SK-N-SH treated with all-trans-retinoic acid at 6 μM for 48 hours (cell line): ENCODE measurements at places on chromosomes 1 and 21.

- no peak for ATAC-seq
Observed at GRCh38 chr1:91901231-91901630, 15.3 kb upstream of the TGFBR3 start.

DNA sequence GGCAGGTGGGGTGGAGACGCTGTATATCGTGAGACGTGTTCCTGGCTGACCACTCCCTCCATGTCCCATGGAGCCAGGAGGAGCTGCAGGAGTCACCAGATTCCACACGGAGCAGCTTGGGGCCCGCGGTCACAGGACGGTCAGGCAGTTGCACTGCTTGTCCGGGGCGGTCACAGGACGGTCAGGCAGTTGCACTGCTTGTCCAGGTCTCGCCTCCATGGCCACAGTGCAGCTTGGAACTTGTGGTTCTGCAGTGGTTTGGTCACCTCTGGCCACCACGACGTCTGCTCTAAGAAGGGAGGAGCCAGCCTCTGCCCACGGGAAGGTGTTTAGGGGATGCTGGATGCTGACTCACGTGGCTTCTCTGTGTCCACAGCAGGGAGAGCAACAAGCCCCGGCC is 33.0 kb downstream of the SLX9 start:
- no peak for ATAC-seq

- peak; percentile 38; the same call in 1 of the 3 replicates for ATAC-seq
Observed at GRCh38 chr1:70745199-70745598, 302.4 kb downstream of the PTGER3 start.

- peak; percentile 9; the same call in 2 of the 3 replicates for ATAC-seq
Observed at GRCh38 chr1:19597496-19598309, 46.4 kb upstream of the NBL1 start.

- ATAC-seq, result no peak
Observed at GRCh38 chr1:197207081-197207480, 60.6 kb upstream of the ASPM start.

- no peak for ATAC-seq
Observed at GRCh38 chr1:182397653-182398393, 2.6 kb downstream of the TEDDM1 start.

- ATAC-seq, result peak; percentile 46
Observed at GRCh38 chr1:206685334-206685768, 646 bp downstream of the MAPKAPK2 start.

- ATAC-seq, result no peak
Observed at GRCh38 chr1:61190618-61191432, 108.5 kb downstream of the NFIA start.

DNA sequence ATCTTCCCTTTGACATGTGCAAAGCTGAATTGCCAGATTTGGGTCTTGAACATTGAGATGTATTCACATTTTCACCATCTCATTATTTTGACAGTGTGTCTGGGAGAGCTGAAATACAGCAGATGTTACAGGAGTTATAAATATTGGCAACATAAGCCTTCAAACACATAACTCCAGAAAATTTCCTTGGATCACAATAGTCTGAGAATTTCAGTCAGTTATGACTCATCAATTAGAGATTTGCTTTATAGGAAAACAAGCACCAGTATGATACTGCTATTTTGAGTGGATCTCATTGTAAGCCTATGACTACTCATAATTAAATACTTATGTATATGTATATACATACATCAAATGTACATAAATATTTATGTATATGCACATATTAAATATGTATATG is 1171.8 kb downstream of the AMY1C start:
- ATAC-seq, result peak; percentile 78

DNA sequence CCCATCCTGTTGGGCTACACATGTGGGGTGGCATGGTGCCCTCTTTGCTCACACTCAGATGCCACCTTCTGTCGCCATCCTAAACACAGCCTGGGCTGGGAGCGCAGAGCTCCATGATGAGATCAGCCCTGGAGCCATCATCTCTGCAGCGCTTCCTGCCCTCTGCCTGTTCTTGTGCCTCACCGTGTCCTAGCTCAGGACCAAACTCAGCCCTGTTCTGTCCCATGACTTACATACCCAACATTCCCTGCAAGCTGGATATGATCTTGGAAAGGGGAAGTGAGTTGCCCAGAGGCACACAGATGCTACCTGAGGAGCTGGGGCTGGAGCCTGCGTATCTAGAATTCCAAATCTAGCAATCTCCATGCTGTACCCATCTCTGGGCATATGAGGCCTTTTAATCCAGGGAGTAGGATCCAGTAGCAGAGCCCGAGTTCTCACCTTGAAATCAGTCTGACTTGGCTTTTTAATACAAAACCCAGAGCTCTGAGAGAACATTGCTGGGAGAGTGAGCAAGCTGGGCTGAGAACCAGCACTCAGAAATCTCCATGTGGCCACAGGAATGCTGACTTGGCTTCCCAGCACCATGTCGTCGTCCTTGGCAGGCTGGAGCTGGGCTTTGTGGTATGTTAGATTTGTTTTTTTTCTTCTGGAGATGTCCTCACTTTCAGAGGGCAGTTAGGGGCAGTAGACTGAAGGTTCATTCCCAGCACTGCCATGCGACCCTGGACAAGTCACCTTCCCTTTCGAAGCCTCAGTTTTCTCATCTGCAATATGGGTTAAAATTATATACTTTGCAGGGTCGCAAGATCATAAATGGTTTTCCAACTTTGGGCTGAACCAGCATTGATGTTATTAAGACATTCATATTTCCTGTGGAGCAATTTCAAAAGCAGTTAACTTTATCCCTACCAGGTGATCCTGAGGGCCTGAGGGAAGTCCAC is 2.6 kb downstream of the ALPL start:
- ATAC-seq, result peak; percentile 86

- ATAC-seq, result peak; percentile 89
Observed at GRCh38 chr21:21101911-21102310, 103.7 kb downstream of the NCAM2 start.

DNA sequence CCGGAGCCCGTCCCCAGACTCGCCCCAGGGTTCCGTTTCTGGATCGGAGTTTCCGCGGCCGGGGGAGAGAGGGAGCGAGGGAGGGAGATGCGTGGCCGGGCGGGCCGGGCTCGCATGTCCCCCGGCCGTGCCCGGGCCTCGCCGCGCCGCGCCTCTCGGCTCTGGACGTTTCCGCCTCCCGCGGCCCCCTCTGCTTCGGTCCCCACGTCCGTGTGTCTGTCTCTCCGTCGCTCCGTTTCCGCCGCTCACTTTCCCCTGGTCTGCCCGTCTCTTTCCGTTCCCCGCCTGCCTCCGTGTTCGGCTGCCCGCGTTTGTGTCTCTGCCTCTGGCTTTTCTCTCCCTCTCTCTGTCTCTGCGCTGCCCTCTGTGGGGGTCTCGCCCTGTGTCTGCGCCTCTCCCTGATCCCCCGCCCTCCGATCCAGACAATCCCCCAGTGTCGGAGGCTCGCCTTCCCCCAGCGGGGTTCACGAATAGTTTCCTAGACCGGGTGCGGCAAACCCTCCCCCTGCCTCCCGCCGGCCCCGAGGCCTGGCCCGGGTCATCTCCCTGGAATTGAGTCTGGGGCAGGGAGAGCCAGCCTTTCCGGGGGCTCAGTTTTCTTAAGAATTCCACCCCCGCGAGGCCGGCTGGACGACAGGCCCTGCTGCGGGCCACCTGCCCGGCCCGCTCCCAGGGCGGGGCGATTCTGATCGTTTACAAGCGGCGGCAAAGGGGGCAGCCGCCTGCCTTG is 735 bp downstream of the NBL1 start:
- peak; percentile 48 for ATAC-seq

DNA sequence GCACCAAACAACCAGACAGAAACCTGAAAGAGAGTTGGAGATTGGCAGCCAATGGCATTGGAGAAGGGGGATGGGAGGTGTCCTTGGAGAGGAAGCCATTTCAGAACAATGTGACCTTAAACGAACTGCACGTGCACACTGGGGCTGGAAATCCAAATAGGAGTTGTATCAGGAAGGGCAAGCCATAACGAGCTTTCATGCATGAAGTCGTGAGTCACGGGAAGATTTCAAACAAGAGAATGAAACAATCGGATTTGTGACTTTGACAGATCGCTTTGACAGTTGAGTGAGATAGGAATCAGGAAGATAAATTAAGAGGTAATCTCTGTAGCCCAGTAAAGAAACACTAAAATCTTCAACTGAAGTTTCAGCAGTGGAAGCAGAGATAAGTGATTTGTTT is 445.8 kb upstream of the ZP4 start:
- no peak for ATAC-seq

DNA sequence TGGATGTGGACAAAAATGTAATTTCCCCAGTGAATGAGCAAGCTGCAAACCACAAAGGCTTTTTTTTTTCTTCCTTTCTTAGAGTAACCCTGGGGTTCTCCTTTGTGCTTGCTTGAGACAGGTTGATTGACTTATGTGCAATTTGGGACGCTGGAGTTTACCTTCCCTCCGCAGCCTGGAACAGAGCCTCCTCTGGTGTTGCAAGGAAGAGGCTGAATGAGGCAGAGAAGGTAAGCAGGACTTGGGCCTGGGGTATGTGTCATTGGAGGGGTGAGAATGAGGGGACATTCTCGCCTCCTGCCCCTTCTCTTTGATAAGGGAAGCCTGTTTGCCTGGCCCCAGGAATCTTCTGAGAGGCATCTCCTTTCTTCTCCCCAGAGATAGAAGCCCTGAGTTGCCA is 49.8 kb downstream of the NFASC start:
- ATAC-seq, result no peak

- ATAC-seq, result no peak
Observed at GRCh38 chr21:24705201-24705600, 902.1 kb downstream of the MRPL39 start.

GRCh38 chr1:27154991-27155781 is at the start of gene SLC9A1:
TSS of gene SLC9A1 (minus strand) at chr1:27155125. CDS start at chr1:27154334, 791 bp downstream.
- peak; percentile 94 for ATAC-seq

DNA sequence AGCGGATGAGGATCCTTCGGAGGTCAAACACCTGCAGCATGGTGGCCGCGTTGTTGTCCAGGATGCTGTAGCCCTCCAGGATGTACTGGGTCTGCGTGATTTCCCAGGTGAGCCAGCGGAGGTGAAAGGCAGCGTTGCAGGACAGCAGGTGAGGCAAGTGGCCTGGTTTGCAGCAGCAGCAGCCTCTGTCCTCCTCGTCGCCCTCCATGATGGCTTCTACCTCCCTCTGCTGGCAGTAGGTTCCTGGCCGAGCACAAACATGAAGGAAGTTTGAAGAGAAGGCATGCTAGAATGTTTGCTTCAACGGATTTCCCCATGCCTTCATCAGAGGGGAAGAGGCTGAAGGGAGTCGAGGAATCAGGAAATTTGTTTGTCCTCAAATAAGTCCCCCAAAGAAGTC is 74.7 kb downstream of the NTPCR start:
- ATAC-seq, result peak; percentile 81

GRCh38 chr1:40389322-40389803 is 15.8 kb downstream of the SMAP2 start:
- no peak for ATAC-seq
